ENCODE measurements at places on chromosomes 16 and 17.

DNA sequence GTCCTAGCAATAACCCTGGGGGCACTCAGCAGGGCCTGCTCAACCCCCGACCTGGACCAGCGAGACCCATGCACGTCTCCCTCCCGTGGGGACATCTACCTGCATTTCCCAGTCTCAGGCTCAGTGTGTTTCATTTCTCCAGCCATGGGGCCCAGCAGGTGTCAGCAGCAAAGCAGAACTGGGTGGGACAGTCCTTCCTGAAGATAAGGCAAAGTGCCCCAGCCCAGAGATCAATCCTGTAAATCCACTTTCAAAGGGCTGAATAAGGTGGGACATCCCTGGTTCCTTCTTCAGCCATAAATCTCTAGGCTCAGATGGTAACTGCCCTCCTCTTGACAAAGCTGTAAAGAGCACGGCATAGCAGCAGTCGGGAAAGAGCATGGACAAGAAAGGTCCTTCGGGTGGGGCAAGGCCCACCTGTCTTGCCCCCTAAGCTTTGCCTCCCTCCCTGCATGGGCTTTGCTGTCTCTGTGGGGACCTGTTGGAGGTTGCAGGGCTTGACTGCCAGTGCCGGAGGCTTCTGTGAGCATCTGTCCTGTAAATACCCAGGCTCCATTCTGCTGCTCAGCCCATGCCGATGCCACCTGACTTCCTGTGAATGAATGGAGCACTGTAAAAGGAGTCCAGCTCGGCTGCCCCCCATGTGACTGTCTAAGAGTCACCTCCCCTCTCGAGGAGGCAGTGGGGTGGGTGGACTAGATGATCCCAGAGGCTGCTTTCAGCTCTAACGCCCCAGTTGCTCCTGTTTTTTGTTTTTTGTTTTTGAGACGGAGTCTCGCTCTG lies 84.8 kb upstream of the TBC1D3K start:
- DNase-seq = no peak

DNA sequence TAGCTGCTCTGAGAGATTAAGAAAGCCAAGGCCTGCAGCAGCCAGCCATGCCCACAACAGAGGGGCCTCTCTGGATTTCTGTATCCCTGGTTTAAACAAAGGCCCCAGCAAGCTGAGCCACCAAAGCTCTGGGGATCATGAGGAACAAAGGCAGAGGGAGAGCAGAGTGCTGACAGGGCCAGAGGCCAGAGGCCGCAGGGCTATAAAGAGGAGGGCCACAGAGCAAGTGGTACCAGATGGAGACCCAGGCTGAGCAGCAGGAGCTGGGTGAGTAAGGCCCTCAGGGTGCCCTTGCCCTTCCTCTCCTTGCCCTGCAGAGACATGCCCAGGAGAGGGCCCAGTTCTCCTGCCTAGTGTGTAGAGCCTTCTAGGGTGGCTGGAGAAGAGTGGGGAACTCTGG lies at the start of gene CRYBA1:
Gene CRYBA1 (plus strand): TSS at position 232 of the 400 bp plus-strand sequence. CDS start 5 bp downstream, at position 237.
- no peak for DNase-seq

DNA sequence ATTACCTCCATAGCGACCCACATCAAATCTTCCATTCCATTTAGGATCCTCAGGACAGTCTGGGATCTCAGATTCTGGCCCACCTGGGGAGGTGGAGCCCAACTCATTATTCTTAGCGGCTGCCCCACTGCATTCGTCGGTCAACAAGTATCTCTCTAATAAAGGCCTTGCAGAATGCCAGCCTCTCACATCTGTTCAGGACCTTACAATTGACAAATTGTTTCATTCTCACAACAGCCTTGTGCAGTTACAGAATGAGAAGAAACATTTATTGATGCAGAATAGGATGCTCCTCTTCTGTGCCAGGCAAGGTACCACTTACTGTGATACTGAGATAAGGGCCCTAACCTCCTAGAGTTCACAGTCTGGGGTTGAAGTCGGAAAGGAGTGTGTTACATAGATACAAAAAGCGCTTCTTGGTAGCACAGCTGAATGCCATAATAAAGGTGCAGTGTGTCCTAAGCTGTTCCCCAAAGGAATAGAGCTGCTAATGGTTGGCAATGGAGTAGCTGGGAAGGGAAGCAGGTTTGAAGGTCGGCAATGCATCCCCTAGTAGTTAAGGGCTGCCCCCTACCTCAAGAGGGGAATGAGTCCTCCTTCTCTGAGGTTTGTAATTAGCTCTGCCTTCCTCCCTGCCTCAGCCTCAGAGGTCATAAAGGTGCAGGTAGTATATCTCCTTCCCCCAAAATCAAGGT lies 2.3 kb upstream of the MPP2 start:
- DNase-seq = no peak

- no peak for DNase-seq
Observed at GRCh38 chr17:70270554-70270953, 101.2 kb downstream of the KCNJ2 start.
